ENCODE measurements at places on chromosomes 1 and 21.

DNA sequence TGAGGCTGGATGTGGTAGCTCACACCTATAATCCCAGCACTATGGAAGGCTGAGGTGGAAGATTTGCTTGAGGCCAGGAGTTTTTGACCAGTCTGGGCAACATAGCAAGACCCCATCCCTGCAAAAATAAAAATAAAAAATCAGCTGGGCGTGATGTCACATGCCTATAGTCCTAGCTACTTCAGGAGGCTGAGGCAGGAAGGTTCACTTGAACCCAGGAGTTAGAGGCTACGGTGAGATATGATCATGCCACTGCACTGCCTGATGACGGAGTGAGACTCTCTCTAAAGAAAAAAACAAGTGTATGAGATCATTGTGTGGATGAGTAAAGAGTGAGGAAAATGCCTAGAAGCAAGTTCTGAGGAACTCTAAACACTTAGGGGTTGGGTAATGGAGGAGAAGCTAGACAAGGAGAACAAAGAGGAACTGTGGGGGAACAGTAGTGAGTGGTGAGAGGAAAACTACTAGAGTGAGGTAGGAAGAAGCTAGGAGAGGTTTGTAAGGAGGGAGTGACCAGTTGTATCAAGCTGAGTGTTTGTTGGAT, 17.0 kb downstream of the CLIC4 start:
- DNase-seq: no peak

DNA sequence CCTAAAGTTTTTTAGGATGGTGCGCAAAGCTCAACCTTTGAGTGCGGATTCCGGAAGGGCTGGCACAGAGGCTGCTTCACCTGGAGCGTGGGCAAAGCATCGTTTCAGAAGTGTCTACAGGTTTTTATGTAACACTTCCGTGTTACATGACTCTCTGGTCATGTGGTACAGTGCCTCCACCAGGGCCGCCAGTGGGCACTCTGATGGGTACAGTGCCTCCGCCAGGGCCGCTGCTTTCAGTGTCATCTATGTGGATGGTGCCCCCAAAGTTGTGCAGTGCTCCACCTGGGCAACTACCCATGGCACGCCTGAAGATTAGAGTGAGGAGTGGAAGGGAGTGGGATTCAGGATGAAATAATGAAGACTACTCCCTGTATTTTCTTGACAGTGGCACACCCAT, 101.4 kb upstream of the C1orf174 start:
- DNase-seq: no peak

DNA sequence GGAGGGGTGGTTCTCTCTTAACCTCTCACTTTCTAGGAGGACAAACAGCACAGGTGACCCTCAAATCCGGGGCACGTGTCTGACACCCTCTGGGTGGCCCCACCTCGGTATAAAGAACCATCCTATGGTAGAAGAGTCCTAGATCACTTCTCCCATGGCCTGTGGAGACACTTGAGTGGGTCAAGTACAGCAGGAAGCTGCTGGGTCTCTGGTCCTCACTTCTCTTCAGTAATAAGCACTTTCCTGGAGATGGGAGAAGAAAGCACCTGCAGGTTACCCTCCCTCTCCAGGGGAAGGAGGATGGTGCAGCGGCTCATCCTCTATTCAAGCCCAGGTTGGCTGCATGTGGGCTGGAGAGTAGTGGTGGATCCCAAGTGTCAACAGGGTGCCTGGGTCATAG, 17.0 kb downstream of the S100A7 start:
- no peak for DNase-seq

DNA sequence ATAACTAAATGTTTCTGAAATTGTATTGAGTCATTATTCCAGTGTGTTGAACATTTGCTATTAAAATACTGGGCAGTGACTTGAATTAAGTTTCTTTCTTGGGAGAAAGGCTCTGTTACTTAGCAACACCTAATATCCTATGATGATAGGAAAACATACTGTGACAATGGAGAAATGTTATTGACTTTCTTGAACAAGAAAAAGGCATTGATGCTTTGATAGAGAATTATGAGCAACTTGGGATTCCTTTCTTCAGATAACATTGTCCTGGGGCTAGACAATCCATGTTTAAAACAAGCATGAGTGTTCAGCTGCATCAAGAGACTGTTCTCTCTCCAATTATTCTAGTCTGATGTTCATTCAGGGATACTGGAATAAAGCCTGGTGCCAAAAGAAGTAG, 215.9 kb upstream of the L1TD1 start:
- no peak for DNase-seq

GRCh38 chr1:200311256-200311655, 98.6 kb downstream of the ZNF281 start:
- no peak for DNase-seq

GRCh38 chr1:159987186-159987585, 33.1 kb upstream of the SLAMF9 start:
- DNase-seq: no peak

DNA sequence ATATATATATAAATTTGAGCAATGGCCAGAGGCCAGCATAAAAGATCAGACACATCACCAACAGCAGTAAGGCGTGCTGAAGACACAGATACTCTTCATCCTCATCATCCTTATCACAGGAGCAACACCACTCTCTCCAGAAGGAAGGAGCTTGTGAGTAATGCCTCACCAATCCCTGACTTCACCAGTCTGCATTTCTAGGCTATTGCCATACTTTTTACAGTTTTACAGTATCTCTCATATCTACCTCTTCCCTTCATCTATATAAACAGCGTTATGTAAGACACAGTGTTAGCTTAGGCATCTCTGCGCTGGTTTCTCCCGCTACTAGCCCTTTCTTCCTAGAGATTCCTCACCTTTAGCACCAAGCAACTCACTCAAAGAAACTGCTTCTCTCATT, 2.4 kb upstream of the ABL2 start:
- DNase-seq: no peak

DNA sequence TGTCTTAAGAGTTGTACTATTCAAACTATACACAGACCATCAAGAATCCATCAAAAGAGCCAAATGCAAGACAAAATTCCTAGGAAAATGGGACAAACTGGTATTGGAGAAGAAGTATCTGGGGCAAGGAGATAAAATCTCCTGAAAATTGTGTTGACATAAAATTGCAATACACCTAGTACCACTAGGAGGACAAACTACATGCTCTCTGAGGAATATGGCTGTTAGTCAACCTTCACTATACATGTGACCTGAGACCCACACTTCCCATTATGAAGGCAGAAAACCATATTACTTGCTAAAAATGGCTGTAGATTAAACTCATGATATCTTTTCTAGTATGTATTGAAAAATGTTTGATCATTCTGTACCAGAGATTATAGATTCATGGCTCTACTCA, 30.0 kb downstream of the IRF2BP2 start:
- no peak for DNase-seq

GRCh38 chr21:45056917-45057560, 17.3 kb upstream of the ADARB1 start:
- DNase-seq: no peak

DNA sequence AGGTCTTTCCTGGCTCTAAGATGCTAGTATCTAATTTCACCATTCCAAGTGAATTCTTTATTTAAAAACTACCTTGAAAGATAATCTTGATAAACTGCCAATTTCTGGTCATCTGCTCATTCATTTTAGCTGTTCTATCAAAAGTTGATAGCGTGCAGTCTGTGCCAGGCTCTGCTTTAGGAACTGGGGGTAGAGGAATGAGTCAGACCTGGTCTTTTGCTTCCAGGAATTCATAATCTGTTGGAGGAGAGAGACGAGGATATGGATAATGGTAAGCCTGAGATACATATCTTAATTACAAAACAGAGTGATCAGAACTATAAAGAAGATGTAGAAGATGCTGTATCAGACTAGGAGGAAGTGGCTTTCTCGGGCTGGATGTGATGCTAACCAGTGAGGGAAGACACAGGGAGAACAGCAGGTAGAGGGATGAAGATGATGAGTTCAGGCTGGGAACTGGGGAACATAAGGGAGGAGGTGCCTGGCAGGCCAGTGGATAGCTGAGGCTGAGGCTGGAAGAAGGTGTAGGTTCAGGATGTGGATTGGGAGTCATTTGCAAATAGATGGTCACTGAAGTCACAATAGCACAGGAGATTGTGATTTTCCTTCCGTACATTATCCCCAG, 12.3 kb upstream of the PHC2 start:
- no peak for DNase-seq

DNA sequence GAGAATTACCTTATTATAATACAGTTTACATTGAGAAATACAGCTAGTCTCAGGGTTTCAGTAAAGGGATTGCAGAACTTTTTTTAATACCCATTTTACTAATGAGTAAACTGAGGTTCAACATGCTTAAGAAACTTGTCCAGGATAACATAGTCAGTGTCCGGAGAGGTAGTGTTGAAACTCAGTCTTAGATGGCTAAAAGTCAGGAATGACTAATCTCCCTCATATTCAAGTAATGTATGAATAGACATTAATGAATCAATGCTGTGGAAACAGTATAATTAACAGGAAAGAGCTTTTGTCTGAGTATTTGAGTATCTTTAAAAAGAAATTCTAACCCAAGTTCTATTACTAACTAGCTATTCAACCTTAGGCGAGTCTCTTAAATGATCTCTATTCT, 397.6 kb downstream of the PLA2G4A start:
- no peak for DNase-seq

- no peak for DNase-seq
These were observed 23.1 kb downstream of the SNAP47 start for GRCh38 chr1:227758366-227758765.

DNA sequence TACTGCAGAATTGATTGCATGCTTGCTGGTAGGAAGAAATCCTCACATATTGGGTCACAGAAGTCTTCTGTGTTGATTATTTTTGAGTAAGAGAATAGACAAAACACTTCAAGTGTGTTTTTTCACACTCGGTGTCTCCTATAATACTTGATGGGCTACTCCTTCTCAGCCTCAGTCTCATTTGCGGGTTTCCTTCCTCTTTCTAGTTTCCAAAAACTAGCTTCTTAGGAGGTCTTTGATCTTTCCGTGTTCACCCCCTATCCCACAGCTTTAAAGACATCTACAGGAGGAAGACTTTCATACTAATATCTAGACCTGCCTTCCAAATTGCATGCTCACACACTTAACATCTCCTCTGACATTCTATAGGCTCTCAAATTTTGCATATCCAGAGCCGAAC, 40.7 kb upstream of the NTPCR start:
- DNase-seq: no peak

GRCh38 chr1:207251066-207251465, 70.4 kb upstream of the CD55 start:
- DNase-seq: no peak

- no peak for DNase-seq
These were observed 66.1 kb upstream of the CHODL start for GRCh38 chr21:18178509-18178908.

- DNase-seq: no peak
These were observed 131.5 kb upstream of the ZNF648 start for GRCh38 chr1:182192966-182193365.

DNA sequence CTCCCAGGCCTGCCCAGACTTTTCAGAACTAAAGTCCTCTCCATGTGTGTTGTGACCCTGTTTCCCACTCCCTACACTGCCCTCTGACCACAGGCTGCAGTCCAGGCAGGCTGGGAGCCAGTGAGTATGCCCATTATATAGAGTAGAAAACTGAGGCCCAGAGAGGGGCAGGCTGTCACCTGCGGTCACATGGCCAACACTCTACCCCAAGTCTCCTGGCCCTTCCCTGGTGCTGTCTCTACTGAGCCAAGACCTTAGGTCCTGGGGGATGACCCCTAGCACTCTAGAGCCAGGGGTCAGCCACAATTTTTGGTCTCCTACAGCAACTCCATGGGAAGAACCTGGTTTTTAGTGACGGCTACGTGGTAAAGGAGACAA, 30.8 kb downstream of the RPS6KA1 start:
- DNase-seq: no peak

DNA sequence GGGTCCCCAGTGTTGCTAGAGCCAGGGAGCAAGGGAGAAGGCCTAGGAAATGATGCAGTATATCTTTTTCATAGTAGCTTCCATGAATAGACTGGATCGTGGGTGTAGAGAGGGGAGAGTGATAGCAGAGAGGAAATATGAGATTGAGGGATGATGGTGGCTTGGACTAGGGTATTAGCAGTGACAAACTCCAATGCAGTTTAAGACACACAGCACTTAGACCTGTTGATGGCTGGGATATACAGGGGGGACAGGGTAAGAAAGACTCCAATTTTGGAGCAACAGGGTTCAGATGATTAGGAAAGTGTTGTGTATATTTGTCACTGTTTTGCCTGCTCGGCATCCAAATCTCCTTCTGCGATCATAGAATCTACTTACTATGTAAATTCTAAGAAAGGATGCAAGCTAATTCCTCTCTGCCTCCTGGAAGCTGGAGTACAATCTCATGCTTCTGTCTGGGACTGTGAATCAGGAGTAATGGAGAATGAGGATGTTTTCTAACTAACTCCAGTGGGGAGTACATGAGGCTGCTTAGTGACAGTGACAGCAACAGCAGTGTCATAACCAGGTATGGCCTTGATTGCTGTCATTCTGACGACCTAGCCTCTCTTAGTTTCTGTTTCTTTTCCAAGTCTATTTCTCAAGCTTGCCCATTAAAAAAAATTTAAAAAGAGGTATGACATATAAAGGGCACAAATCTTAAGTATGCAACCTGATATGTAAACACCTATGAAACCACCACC, 47.5 kb downstream of the SYDE2 start:
- DNase-seq: no peak

- no peak for DNase-seq
These were observed 109.6 kb upstream of the BMP8A start for GRCh38 chr1:39381839-39382238.

DNA sequence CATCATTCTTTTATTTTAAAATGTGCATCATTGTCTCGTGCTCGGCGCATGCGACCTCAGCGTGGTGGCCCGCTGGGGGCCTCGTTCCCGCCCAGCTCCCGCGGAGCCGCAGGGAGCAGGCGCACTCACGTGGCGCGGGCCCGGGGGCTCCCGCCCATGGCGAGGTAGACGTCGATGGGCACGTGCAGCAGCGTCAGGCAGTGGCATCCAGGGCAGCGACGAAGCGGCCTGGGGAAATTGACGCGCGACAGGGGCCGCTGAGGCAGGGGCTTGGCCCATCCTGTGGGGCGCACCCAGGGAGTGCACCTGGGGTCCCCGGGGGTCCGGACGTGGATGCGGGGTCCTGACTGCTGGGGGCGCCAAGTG, 994 bp downstream of the FAM229A start:
- no peak for DNase-seq

DNA sequence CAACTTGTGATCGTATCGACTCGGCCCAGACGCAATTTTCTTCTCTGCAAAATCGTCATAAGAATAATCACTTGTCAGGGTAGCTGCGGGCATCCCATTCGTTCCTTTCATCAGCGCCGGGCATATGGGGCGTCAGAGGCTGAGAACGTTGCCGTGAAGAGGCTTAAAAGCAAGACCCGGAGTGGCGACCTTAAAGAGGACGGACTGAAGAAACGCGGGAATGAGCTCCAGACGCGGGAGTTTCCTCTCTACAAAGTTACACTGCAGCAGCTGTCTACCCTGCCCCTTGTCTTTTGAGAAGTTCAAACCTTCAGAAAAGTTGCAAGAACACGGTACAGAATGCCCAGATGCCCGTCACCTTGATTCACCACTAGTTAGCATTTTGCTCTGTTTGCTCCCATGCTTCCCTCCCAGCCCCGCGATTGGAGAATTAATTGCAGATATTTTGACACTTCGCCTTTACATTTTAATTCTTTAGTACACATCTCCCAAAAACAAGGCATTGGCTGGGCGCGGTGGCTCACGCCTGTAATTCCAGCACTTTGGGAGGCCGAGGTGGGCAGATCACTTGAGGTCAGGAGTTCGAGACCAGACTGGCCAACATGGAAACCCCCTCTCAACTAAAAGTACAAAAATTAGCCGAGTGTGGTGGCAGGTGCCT, 967 bp downstream of the CENPS start:
- no peak for DNase-seq
